ENCODE measurements at places on chromosomes 16 and 17.

DNA sequence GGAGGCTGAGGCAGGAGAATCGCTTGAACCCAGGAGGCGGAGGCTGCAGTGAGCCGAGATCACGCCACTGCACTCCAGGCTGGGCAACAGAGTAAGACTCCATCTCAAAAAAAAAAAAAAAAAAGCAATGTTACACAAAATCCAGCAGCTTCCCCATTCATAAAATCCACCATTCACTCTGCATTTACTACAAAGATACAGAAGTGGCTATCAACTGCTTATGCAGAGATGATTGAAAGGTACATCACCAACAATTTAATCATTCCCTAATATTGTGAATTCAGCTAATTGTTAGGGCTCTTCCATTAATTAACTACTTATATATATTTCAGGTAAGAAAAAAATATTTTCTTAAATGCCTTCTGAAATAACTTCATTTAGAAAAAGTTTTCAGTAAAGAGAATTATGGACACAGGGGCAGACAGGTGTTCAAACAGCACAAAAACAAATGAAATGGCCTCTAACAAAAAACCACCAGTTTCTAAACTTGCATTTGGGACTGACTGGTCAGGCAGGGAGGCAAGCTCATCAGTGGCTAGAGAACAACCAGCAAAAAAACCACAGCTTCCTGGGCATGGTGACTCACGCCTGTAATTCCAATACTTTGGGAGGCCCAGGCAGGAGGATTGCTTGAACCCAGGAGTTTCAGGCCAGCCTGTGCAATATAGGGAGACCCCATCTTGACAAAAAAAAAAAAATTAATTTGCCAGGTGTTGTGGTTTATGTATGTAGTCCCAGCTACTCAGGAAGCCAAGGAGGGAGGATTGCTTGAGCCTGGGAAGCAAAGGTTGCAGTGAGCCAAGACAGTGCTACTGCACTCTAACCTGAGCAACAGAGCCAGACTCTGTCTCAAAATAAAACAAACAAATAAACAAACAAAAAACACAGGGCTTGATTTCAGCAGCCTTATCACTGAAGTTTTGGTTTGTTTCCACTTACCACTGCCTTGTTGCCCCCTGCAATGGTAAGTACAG, 26.3 kb downstream of the ERN1 start:
- DNase-seq, result no peak

GRCh38 chr16:2366660-2367309, 26.3 kb upstream of the ABCA3 start:
- no peak for DNase-seq

DNA sequence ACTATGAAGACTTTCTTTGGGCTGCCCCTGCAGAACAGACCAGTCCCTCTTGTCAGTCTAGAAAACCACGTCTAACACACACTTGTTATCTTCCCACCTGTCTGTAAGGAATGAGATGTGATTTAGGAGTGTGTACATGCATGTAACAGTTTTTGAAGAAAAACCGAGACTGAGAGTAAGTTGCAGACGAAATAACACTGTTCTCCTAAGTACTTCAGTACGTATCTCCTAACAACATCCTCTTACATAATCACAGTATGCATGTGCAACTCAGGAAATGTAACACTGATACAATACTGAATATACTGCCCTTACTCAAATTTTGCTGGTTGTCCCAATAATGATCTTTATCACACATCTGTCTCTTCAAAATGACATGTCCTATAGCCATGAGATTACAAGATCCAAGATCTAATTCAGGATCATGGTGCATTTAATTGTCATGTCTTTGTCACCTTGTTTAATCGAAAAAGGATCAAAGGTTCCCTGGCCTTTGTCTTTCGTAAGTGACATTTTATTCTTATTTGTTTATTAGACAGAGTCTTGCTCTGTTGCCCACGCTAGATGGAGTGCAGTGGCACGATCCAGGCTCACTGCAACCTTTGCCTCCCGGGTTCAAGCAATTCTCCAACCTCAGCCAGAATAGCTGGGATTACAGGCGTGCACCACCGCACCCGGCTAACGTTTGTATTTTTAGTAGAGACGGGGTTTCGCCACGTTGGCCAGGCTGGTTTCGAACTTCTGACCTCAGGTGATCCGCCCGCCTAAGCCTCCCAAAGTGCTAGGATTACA, 25.6 kb downstream of the CREBBP start:
- no peak for DNase-seq

- DNase-seq, result no peak
These were observed 159.8 kb upstream of the NOL11 start for GRCh38 chr17:67557921-67558320.

- DNase-seq, result no peak
These were observed 40.4 kb downstream of the ABAT start for GRCh38 chr16:8714807-8715206.

DNA sequence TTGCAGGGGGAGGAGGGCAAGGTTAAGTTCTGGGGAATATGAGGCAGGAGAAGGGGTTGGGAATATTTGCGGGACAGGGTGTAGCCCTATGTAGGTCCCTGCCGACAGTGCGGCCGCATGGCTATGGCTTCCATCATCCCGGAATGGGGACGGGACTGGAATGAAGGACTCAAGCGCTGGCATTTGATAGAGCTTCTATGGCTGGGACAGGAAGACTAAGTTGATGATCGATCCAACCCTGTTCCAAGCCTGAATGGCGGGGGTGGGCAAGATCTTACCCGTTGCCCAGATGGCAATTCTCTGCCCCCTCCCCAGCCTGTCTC, 47.1 kb downstream of the SRCIN1 start:
- no peak for DNase-seq

DNA sequence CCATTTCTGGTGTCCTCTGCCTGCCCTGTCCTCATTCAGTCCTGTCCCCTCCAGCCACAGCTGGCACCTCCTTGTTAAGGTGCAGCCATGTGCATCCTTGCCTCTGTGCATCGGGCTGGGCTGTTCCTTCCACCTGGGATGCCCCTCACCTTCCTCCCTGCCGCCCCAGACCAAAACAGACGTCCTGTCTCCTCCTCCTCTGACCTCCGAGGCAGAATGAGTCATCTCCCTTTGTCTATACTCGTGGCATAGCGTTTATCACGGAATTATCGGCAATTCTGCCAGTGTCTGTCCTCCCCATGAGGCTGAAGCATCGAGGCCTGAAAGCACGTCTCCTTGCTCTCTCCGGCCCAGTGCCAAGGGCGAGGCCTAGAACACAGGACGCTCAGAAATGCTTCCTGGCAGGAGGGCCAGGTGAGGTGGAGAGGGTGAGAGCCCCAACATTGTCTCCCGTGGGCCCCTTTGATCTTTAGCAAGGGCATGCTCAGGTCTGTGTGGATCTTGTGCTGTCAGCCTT, 4.6 kb downstream of the RAI1 start:
- DNase-seq, result no peak

GRCh38 chr17:51491416-51491815, 231.1 kb downstream of the UTP18 start:
- no peak for DNase-seq

DNA sequence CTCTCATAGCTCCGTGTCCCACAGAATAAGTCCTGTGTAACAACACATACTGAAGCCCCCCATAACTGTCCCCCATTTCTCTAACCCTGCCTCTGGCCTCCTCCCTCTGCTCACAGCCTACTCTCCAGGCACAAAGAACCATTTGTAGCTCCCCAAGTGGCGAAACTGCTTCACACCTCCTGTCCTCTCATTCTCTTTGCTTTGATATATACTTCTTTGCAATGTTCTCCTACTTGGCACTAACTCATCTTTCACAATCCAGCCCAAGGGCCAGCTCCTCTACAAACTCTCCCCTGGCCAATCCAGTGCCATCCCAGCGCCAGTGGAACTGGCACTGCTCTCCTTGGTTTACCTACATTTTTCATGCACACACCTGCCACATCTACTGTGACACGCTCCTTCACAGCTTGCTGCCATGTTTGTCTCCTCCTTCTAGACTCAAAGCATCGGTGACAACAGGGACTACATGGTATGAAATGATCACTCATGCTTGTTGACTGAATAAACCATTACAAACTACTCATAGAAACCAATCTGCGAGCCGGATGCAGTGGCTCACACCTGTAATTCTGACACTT, 12.8 kb downstream of the CYTH1 start:
- no peak for DNase-seq

- no peak for DNase-seq
These were observed 2.2 kb upstream of the EFTUD2 start for GRCh38 chr17:44901411-44901921.

GRCh38 chr17:59754552-59754951, 47.1 kb downstream of the VMP1 start:
- DNase-seq, result no peak

GRCh38 chr17:45127548-45128300, 4.6 kb downstream of the PLCD3 start:
- no peak for DNase-seq

- no peak for DNase-seq
These were observed 24.4 kb upstream of the CBFA2T3 start for GRCh38 chr16:89001117-89002027.

DNA sequence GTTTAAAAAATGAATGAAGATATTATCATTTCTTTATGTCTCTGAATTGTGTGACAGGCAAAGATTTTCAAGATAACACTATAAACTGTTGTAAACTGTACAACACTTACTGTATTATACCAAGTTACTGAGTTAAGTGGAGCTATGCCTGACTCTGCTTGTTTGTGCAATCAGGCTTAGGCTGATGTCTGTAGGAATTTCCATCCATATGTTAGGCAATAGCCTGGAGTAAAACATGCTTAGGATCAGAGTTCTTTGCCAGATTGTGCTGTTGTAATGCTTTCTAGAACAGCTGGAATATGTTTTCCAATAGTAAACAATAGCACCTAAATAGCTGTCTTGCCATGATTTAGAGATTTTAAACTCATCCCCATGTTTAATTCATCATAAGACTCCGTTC, 1496.7 kb downstream of the CDH11 start:
- DNase-seq, result no peak

GRCh38 chr17:39926588-39927100, 757 bp downstream of the ORMDL3 start:
- DNase-seq, result no peak

DNA sequence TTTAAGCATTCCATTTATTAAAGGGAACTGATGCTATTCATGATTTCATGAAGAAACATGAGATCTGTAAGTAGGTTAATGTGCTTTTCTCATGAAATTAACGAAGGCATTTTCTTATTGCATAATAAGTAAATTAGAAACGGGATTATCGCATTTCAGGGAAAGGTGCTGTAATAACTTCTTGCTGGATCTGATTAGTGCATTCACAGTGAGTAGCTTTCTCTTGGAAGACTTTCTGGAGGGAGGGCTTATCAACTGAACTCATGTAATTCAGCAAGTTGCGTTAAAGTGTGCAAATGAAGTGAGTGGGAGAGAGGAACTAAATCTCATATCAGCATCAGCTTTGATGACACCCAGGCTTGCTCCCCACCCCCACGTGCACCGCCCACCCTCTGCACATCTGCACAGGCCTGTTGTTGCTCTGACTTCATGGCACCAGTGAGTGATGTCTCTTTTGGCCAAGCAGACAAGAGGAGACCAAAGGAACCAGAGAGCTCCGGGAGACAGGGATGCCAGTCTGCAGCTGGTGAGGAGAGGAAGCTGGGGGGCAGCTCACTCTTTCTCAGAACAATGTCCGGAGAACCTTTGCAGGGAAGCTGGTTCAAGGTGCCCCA, 26.3 kb upstream of the GAS7 start:
- DNase-seq, result no peak

GRCh38 chr16:56662357-56663354, 4.9 kb downstream of the MT1F start:
- DNase-seq, result no peak

DNA sequence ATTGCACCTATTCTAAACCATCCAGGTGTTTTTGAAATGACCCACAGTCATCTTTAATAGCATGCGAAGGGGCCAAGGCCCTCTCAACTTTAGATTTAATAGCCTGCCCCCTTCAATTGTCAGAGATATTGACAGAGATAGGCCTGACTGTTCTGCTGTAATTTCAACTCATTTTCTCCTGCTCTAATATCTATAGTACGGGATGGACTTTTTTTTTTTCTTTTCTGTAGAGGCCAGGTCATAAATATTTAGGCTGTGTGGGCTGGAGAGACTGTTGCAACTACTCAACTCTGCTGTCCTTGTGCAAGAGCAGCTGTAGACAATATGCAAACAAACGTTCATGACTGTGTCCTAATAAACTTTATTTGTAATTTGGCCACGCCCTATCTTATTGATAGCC, 24.7 kb upstream of the KRT20 start:
- DNase-seq, result no peak

GRCh38 chr17:28667870-28668269, 5.9 kb downstream of the SUPT6H start:
- no peak for DNase-seq

DNA sequence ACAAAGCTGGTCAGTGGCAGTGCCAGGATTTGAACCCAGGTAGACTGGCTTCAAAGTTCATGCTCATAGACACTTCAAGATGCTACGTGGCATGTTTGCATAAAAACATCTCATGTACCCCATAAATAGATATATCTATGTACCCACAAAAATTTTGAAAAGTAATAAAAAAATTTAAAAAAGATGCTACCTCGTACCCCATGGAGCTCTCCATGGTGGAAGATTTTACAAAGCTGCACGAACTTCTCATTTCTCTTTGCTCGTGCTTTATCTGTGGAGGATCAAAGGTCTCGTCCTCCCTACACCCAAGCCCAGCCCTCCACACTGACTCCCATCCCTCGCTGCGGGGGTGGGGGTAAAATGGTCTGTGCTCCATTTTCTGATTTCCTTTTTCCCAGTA, 135.5 kb downstream of the HAPSTR1 start:
- no peak for DNase-seq

- DNase-seq, result no peak
These were observed 89.2 kb upstream of the WSCD1 start for GRCh38 chr17:5980941-5981340.

DNA sequence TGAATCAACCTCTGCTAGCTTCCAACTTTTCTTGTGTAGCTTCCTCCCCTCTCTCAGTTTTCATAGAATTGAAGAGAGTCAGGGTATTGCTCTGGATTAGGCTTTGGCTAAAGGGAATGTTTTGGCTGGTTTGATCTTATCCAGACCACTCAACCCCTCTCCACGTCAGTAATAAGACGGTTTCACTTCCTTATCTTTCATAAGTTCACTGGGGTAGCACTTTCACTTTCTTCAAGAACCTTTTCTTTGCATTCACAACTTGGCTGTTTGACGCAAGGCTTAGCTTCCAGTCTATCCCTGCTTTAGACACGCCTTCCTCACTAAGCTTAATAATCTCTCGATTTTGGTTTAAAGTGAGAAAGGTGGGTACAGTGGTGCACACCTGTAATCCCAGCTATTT, 29.7 kb upstream of the OR1A2 start:
- DNase-seq, result no peak

GRCh38 chr16:28623172-28623711, 13.4 kb upstream of the SULT1A1 start:
- no peak for DNase-seq

DNA sequence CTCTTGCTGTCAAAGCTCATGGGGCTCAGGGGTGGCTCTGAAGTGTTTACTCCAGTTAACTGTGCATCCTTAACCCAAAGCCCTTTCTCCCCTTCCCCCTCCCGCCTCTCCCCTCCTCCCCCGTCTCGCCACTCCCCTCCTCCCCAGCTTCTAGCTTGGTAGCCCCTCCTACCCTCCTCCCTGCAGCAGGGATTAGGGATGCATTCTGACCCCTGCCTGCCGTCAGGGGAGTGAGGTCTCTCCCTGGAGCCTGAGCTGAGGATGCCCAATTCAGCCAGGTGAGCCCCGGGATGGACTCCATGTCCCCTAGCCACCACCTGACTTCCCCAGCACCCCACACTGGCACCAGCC, 1.6 kb downstream of the HS3ST6 start:
- DNase-seq, result no peak

- DNase-seq, result no peak
These were observed 3.1 kb upstream of the SETD6 start for GRCh38 chr16:58511933-58512815.

- no peak for DNase-seq
These were observed 21.5 kb downstream of the ITGAL start for GRCh38 chr16:30493941-30494488.

Measured in cerebellar nuclear complex (tissue), 1 donor.